Hindlimb muscle (tissue), 1 donor: ENCODE measurements at places on chromosomes 1 and 21. TPM values are rescaled to one million over a fixed set of nuclear protein-coding genes. Genes with fewer than 3 reads are reported as not detected.

DNA sequence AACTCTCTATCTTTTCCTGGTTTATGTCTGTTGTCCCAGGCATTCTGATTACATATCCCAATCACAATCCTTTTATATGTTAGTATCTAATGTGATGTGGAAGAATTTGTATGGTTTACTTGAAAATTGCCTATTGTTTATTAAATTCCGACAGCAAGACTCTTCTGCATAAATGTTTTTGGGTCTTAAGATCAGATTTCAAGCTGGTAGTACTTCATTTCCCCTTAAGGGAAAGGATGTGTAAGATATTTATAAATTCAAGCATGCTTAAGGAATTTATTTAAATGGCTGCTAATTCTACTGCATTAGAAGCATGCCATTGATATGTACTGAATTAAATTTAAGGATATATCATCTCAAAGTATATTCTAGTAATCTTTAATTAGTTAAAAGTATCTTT lies 20.4 kb upstream of the GPR88 start:
- no peak for DNase-seq

DNA sequence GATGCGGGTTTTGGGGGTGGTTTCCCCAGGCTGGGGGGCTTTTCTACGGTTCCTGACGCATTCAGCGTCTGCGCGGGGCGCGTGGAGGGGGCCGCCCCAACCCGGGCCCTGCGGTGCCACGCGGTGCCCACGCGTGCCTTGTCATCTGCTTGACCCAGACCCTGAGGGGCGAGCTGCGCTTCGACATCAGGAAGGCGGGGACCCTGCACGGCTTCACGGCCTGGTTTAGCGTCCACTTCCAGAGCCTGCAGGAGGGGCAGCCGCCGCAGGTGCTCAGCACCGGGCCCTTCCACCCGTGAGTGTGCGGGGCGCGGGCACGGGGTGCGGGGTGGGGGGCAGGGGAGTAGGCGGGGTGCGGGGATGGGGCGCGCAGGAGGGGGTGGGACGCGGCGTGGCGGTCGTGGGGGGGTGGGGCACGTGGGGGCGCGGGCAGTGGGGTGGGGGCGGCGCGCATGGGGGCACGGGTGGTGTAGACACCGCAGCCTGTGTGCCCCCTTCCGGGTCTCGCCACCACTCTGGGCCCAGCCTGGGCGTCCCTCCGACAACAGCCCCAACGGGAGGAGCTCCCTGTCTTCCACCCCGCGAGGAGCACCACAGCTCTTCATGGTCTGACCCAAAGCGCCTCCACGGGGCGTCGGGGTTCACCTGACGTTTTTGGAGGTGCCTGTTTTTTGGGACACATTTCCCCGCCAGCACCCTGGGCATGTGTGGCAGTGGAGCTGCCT lies 26.3 kb downstream of the PRMT2 start:
- no peak for DNase-seq

- DNase-seq: no peak
Observed at GRCh38 chr1:165907256-165907857, 79.9 kb downstream of the UCK2 start.

GRCh38 chr1:246794828-246795671 lies 70.8 kb downstream of the SCCPDH start:
- DNase-seq: no peak

GRCh38 chr1:26690157-26690556 lies 5.7 kb upstream of the ARID1A start:
- DNase-seq: no peak

- DNase-seq: no peak
Observed at GRCh38 chr1:32715901-32716311, 13.3 kb upstream of the SYNC start.

DNA sequence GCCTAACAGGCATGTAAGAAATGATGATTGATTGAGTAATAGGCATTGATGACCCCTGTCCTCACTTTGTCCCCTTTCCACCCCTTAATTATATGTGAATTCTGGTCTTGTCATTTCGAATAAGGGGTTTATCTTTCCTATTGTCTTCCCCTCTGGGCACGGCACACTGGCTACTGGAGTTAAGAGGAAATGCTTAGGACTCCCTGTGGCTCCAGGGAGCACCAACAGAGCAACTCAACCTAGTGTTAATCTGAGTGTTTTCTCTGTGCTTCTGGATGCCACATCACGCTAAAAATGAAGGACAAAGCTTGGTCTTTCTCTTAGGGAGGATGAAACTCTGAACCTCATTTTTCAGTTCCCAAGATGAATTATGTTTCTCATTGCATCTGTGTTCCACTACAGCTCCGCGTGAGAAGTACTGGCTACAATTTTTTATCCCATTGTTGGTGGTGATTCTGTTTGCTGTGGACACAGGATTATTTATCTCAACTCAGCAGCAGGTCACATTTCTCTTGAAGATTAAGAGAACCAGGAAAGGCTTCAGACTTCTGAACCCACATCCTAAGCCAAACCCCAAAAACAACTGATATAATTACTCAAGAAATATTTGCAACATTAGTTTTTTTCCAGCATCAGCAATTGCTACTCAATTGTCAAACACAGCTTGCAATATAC lies 5.3 kb downstream of the FCER1A start:
- DNase-seq: no peak

GRCh38 chr1:15489052-15489736 lies 13.3 kb downstream of the CELA2B start:
- DNase-seq: peak; percentile 52

DNA sequence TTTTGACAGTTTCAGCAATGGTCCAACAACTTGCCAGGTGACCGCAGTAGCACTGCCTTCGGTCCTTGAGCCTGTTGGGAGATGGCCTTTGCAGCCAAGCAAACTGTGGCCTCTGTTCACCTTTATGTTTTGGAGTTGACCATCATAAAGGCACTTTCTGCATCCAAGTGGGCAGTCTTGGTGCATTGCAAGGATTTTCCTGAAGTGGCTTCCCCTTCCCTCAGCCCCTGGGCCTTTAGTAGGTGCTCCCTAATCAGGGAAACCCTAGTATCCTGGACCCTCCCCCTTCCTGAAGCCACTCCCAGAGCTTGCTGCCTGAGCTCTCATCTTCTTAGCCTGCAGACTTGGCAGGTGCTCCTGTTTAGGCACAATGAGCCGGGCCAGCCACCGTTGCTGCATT lies 140.2 kb downstream of the TRABD2B start:
- no peak for DNase-seq

- DNase-seq: no peak
Observed at GRCh38 chr1:111743679-111744101, 4.5 kb upstream of the INKA2 start.

DNA sequence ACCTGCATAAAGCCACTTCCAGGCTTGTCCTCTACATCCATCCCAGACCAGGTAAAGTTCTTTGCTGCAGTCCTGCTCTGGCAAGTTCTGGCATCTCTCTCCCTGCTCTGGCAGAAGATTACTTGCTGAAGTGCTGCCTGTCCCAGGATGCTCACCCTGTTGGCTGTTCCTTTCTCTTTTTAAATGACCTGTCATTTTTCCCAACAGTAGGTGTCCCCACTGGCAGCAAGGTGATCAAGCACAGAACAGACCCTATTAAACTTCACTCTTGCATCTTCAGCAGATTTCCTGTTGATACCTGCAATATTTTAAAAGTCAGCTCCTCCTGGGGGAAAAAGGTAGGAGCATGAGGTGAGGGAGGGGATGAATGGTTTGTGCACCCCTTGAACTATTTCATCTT lies 332.6 kb downstream of the PBX1 start:
- no peak for DNase-seq

- DNase-seq: no peak
Observed at GRCh38 chr1:245679821-245680780, 525.3 kb downstream of the KIF26B start.

DNA sequence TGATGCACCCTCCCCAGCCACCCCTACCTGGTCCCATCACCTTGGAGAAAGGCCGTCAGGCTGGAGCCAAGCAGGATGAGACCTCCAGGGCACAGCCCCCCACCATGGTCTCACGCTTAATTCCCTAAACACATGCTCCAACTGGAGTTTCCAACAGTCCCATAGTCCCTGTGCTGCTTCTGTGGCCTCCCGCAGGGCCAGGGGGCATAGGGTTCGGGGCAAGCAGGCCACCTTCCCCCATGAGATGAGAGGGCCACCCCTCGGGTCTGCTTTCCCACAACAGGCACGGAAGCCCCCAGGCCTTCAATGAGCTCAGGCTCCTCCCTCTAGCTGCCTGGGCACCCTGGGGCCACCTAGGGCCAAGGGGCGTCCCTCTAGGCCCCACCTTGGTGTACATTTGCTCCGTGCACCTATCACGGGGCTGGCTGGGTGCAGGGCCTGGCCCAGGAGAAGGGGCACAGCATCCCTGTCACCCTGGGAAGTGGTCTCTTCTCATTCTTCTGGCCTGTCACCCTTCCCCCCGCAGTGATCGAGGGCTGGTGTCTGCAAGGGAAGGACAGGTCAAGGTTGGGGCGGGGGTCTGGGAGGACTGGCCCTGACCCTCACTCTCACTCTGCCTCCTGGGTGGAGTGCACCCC lies 42.4 kb downstream of the TRIM11 start:
- no peak for DNase-seq

GRCh38 chr1:19308509-19308907 lies 3.4 kb downstream of the AKR7A2 start:
- no peak for DNase-seq

DNA sequence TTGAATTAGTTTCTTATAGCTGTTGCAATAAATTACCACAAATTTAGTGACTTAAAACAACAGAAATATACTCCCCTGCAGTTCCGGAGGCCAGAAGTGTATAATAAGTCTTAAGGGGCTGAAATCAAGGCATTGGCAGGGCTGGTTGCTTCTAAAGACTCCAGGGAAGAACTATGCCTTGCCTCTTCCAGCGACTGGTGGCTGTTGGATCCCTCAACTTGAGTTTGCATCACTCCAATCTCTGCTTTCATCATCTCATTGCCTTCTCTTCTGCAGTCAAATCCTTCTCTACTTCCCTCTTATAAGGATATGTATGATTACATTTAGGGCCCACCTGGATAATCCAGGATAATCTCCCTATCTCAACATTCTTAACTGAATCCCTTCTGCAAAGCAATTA lies 19.1 kb upstream of the MED18 start:
- no peak for DNase-seq

GRCh38 chr1:94892604-94893254 lies 34.2 kb downstream of the CNN3 start:
- DNase-seq: no peak

- DNase-seq: no peak
Observed at GRCh38 chr1:40789661-40790430, 6.3 kb downstream of the KCNQ4 start.

DNA sequence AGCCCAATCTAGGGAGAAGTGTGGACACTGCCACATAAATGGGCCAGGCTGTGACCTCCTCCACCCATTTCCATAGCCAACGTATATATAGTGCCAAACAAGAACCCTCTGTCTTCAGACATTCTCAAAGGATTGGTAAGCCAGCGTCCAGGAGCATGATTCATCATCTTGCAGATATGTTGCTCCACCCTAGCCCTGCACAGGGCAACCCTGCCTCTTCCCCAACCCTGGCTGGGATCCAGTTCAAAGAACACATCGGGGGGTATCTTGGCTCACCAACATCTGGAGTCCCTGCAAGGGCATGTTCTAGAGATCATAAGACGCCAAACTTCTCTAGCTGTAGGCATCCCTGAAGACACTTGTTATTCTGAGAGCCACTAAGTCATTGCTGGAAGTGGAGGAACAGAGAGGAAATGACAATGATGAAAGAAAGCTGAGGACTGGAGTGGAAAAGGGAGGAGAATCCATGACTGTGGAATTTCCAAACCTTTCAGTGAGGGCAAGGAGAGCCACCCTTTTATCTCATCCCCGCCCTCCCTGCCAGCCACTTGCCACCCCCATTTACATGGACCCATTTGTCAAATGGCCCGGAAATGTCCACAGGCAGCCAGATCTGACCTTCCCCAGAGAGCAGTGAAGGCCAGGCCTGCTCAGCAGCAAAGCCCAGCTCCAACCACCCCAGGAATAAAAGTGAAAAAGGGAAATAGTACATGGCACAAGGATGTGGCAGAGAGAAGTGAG lies 144.1 kb upstream of the CTTNBP2NL start:
- no peak for DNase-seq

DNA sequence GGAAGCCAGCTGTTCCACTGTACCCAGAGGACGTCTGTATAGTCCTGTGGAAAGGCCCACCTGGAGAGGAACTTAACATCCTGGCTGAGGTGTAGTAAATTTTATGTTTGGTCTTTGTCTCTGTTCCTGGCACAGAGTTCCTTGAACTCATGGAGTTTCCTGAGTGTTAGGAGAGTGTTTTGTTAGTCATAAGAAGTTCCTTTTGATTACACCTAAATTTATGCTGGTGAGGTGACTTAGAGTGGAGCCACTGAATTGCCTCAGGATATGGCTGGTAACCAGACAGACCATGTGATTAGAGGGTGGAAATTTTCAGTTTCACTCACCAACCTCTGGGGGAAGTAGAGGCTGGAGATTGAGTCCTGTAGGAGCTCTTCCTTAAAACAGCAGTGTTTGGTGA lies 57.9 kb downstream of the RASAL2 start:
- no peak for DNase-seq

DNA sequence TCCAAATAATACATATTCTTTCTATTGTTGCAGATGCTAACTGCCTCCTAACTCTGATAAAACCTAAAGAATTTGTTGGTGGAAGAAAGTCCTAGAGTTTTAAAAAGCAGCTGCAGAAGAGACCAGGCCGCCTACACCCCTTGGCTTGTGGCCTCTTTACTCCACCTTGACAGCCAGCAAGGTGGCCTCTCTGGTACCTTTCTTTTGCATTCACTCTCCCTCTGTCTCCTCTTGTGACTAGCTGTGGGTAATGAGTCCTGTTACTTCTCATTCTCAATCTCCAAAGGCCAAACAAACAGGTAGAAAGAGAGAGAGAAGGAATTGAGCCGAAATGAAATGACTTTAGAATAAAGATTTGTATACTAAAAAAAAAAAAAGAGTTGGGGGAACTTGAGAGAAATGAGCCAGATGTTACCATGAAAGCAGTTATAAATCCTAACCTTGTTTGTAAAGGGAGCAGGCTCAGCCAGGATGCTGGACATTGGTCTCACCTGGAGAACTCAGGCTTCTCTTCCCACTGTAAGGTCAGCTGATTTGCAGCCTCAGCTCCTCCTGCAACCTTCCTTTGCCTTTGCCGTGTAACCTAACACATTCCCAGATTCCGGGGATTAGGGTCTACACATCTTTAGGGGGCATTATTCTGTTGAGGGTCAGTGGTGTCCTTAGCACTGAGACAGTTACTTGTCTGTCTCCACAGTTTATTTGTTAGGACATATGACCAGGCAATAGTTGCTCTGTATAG lies 164.1 kb upstream of the IRF2BP2 start:
- DNase-seq: no peak

GRCh38 chr1:60872426-60873054 lies 209.8 kb upstream of the NFIA start:
- no peak for DNase-seq

Gene CFAP107
- 0.09 TPM for polyA plus RNA-seq

Gene DNAJB4
- polyA plus RNA-seq: 67.3 TPM

Gene KRTAP10-10
- not detected for polyA plus RNA-seq

Gene NCAM2
- polyA plus RNA-seq: 5.8 TPM

Gene CA6
- not detected for polyA plus RNA-seq

Gene CRP
- not detected for polyA plus RNA-seq

Gene SDHB
- 105 TPM for polyA plus RNA-seq

Gene SNX7
- 21.9 TPM for polyA plus RNA-seq

Gene FOXE3
- polyA plus RNA-seq: not detected

Gene IVL
- polyA plus RNA-seq: 0.36 TPM
